HCEC 1CT (cell line): ENCODE measurements at places on chromosomes 4 and X.
A peak's percentile ranks its signal among the peaks of the same experiment; 100 is the strongest.

DNA sequence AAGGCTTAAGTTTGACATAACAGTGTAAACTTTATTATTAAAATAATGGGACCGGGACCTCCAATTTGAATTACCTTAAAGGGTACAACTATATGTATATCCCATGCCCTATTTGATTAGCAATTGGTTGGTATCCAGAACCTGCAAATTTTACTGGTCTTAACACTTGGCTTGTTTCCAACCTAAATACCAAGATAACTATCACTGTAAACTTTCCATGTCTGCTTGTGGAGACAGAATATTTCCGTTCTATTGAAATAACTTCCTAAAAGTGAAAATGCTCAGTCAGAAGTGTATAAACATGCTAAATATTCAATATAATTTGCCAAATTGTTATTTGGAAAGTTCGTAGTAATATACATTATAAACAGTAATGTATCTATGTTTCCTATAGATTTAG lies 154.0 kb downstream of the TMEM47 start:
- DNase-seq: no peak

- DNase-seq: no peak
Observed at GRCh38 chr4:55405073-55405472, 9.3 kb downstream of the TMEM165 start.

- no peak for DNase-seq
Observed at GRCh38 chr4:109315818-109316217, 13.4 kb upstream of the COL25A1 start.

- no peak for DNase-seq
Observed at GRCh38 chrX:111646515-111646914, 34.5 kb upstream of the ALG13 start.

- DNase-seq: peak; percentile 61
Observed at GRCh38 chr4:10098780-10099160, 17.8 kb downstream of the WDR1 start.

GRCh38 chr4:88027611-88028608 lies 20.5 kb downstream of the PKD2 start:
- peak; percentile 82 for DNase-seq

GRCh38 chr4:181969151-181969550 lies 274.1 kb upstream of the TENM3 start:
- DNase-seq: no peak

DNA sequence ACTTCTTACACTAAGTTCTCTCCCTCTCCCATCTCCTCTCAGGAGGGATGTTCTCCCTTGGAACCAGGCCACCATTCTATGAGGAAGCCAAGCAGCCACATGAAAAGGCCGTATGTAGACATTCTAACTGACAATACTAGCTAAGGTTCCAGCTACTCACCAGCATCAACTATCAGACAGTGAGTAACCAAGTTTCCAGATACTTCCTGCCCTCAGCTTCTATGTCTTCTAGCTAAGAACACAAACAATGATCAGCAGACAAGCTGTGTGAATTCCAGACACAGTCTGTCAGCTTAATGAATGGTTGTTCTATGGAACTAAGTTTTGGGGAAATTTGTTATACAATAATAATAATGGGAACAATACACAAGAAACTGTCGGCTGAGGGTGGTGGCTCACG lies 50.8 kb downstream of the SMIM14 start:
- no peak for DNase-seq

- no peak for DNase-seq
Observed at GRCh38 chrX:40267334-40268187, 169.8 kb upstream of the BCOR start.

DNA sequence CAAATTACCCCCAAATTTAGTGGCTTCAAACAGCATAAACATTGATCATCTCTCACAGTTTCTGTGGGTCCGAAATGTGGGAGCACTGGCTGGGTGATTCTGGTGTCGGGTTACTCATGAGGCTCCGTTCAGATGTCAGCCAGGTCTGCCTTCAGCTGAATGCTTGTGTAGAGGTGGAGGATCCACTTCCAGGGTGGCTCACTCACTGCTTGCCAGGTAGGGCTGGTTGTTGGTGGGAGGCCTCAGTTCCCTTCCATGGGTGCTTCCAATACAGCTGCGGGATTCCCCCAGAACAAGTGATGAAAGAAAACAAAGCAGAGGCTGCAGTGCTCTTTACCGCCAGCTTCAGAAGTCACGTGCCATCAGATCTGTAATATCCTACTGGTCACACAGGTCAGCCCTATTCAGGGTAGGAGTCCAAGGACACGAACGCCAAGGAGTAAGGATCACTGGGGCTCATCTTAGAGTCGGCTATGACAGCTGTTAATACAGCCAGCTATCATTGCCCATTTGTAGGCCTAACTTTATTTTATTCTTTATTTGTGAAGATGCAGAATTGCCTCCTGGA lies 1.1 kb upstream of the SMIM43 start:
- no peak for DNase-seq

DNA sequence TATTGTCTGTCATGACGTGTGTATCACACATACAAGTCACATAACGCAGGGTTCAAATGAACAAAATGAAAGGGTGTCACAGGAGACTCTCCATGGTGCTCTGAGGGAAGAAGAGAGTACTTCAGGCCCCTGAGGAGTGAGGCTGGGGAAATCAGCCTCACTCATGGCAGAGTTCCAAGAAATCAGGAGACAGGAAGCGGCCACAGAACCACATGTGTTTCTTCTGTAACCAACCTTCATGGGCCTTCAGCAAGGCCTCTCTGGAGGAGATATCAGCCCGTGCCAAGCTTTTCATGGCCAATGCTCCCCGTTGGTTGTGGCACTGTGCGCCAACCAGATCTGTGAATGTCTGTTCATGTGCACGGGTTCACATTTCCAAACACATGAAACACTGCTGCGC lies 76.0 kb downstream of the NAT8L start:
- no peak for DNase-seq

GRCh38 chrX:56231537-56232090 lies 542 bp upstream of the KLF8 start:
- DNase-seq: no peak

- peak; percentile 95 for DNase-seq
Observed at GRCh38 chr4:102827674-102828496, 534 bp upstream of the UBE2D3 start.

DNA sequence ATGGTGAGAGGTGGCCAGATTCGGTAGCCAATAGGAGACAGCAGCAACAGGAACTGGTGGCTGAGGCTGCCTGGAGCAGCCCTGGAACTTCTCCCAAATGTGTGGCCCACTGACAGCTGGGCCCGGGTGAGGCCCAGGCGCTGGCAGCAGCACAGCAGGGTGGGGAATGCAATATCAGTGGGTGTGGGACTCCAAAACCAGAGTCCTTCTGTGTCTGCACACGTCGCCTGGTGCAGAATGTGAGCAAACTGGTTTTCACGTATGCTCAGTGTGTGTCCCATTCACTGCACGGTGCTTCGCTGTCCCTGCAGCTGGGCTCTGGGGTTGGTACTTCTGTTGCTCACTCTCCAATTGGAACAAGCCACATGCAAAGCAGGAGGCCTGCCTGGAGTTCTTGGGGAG lies 14.4 kb upstream of the CENPU start:
- DNase-seq: no peak

GRCh38 chr4:152304220-152304619 lies 231.7 kb downstream of the FBXW7 start:
- no peak for DNase-seq

DNA sequence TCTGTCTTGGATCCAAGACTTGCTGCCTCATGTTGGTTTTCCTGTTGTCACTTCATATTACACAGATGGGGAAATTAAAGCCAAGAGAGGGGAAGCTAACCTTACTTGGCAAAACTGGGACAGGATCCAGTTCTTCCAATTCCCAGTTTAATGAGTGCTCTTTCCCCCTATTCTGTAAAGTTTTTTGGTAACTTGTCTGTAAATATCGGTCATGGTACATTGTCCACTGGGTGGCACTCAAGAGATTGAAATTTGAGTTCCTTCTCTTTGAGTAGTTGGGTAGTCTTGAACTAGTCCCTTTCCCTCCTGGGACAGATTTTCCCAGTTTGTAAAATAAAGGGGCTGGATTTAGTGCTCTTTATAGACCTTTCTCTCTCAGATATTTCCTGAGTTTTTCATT lies 12.4 kb upstream of the EOLA2 start:
- DNase-seq: peak; percentile 18

DNA sequence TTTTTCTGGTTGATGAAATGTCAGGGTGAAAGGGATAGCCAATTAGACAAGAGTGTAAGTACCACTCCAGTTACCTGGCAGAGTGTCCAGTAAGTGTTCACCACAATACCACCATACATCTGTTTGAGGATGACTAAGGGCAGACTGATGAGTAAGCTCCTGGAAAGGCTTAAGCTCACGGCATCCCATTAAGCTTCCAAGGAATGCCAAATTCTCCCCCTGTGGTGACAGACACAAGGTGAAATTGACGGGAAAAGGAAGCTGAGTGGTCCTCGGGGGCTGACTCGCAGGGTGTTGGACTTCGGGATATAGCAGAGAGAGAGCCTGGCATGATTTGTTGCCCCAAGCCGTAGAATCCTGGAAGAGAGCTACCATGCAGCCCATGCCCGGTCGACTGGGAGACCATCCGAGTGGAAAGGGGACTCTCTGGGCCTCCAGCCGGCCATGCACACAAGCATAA lies 7.6 kb upstream of the BST1 start:
- peak; percentile 86 for DNase-seq

DNA sequence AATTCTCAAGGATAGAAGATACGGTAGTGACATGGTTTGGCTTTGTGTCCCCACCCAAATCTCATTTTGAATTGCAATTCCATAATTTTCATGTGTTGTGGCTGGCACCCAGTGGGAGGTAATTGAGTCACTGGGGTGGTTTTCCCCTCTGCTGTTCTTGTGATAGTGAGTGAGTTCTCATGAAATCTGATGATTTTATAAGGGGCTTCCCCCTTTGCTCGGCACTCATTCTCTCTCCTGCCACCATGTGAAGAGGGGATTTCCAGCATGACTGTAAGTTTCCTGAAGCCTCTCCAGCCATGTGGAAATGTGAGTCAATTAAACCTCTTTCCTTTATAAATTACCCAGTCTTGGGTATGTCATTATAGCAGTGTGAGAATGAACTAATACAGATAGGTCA lies 8.5 kb upstream of the SPANXN4 start:
- no peak for DNase-seq

DNA sequence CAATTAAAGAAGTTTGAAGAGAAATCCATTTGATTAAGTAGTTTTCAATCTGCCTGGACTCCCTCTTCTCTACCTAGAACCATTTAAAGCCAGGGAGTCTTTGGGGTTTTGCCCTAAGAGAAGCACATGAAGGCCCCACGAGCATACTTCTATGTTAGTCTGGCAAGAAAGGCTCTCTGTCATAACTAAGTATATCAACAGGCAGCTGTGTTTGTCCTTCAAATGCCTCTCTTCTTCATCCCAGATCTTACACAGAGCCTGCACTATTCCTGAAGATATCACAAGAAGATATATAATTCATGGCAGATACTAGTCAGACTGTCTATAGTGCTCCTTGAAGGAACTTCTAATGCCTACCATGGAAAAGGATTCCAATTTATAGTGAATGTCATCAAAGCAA lies 206.2 kb downstream of the PRDM5 start:
- DNase-seq: no peak

DNA sequence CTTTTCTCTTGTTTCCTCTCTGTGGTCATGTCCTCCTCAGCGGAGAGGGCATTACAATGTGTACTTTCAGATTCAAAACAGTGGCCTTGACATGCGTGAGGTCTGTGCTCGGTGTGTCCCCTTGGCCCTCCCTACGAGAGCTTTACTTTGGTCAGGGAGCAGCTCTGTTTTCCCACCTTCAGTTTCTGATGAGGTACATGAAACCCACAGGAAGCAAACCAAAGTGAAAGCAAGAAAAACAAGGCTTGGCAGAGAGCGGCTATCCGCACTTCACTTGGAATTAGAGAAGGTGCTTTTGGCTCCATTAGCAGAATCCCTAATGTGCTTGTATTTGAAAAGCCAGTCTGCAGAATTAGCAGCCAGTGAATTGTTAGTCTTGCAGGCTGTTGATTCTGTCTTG lies 19.5 kb upstream of the BOD1L1 start:
- DNase-seq: no peak

- no peak for DNase-seq
Observed at GRCh38 chrX:56786889-56787733, 58.1 kb downstream of the NBDY start.

DNA sequence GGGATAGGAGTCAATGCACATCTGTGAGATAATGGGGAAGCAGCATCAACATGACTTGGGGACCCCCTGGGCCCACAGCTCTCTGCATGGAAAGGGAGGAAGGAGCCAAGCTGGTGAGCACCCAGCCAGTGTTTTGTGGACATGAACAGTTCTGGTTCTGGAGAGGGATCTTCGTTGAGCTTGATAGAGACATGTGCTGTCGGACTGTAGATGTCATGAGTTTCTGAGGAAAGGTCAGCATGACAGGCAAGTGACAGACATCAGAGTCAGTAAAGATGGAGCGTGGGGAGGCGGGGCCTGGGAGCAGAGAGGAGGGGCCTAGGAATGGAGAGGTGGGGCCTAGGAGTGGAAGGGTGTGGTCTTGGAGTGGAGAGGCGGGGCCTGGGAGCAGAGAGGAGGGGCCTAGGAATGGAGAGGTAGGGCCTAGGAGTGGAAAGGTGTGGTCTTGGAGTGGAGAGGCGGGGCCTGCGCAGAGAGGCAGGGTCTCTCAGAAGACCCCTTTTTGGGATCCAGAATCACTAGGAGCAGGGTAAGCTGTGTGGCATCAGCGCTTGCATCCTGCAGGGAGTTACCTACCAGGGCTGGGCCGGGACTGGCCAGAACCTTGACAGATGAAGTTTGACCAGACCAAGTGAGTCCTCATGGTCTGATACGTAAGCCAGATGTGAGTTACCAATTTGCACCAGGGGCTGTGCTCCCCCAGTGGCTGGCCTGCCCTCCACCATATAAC lies 33.7 kb downstream of the PIGG start:
- DNase-seq: no peak

- no peak for DNase-seq
Observed at GRCh38 chrX:81301877-81302276, 100.0 kb downstream of the SH3BGRL start.

DNA sequence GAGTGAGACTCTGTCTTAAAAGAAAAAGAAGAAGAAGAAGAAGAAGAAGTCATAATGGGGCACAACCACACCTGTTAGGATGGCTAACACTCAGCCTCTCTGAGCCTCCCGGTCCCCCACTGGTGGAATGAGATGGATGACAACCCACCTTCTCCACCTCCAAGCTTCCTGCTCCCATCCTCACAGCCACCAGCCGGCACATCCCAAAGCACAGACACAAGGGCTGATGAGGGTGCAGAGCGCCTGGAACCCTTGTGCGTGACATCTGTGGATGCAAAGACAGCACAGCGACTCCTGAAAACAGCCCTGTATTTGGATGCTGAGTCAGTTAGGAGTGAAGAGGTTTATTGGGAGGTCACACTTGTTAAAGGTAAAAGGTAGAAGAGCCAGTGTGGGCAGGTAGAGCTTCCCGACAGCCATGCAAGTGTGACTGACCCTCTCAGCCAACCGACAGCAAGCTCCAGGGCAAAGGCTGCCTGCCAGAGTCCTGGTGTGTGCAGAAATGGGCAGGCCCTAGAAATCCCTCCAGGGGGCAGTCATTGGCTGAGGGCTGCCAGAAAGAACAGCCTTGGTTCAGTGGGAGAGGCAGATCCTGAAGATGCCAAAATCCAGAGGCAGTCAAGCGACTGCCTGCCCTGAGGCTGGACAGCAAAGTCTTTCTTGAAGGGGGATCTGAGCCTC lies 26.6 kb upstream of the MAN2B2 start:
- DNase-seq: peak; percentile 64
